ENCODE measurements at places on chromosomes 3 and 15.
A peak's percentile ranks its signal among the peaks of the same experiment; 100 is the strongest.

DNA sequence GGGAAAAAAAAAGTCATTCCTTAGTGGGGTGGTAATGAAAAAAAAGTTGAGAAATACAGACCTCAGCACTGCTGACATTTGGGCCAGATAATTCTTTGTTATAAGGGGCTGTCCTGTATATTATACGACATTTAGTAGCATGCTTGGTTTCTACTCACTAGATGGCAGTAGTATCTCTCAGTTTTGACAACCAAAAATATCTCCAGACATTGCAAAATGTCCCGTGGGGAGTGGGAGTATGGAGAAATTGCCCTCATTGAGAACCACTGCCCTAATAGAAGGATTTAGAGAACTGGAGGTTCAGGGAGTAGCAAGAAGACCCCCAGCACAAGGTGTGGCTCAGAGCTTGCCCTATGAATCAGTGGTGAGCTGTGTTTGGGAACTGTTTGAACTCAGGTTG, 28.6 kb upstream of the TEX264 start:
- H3K4me1 ChIP-seq: no peaks in the 10 kb centered on the region
- no peak overlapping the region for H3K4me3 ChIP-seq
- DNase-seq: no peak
- H3K27me3 ChIP-seq: no peaks in the 10 kb centered on the region

- H3K4me1 ChIP-seq: peaks cover 12% of the 10 kb centered on the region
- peak; percentile 38 for DNase-seq
- H3K4me3 ChIP-seq: peak overlapping the region; percentile 2
- H3K27ac ChIP-seq: no peak overlapping the region
- no peaks in the 10 kb centered on the region for H3K27me3 ChIP-seq
Observed at GRCh38 chr3:119891944-119892721, 110.2 kb downstream of the NR1I2 start.

DNA sequence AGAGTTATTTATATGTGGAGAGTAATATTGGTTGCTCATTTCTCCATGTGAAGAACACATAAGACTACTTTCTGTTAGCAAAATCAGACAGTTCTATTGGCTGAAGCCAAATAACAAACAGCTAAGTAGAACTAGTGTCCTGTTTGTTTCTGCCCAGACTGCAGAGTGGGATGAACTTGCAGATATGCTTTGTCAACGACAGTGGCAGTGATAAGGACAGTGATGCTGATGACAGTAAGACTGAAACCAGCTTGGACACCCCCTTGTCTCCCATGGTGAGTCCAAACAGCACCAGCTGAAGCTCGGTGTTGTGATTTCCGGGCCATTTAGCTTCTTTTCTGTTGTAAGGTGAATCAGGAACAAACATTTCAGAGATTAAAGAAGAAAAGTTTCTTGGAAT, 102.6 kb upstream of the IL12A start:
- H3K4me1 ChIP-seq: peaks cover 42% of the 10 kb centered on the region
- no peak for DNase-seq
- no peak overlapping the region for H3K4me3 ChIP-seq
- peaks cover 16% of the 10 kb centered on the region for H3K36me3 ChIP-seq

DNA sequence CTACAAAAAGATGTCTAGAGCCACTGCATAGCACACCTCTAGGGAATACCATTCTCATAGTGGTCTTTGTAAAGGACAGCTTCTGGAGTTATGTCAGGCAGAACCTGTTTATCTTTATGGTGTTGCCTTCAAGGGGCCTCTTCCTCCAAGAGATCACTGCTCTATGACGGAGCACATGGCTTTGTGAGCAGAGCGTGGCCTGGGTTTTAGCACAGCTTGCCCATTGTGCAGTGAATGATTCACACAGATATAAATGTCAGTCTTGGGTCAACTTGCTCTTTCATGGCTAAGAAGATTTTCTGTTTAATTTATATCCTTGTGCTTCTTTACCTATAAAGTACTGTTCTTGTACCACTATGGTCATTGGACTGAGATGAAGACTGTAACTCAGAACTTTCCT, 41.5 kb upstream of the RBMS3 start:
- H3K36me3 ChIP-seq: no peaks in the 10 kb centered on the region
- peaks cover 22% of the 10 kb centered on the region for H3K4me1 ChIP-seq
- DNase-seq: no peak

GRCh38 chr3:5006755-5007202, 27.5 kb downstream of the BHLHE40 start:
- H3K4me1 ChIP-seq: no peaks in the 10 kb centered on the region
- H3K36me3 ChIP-seq: no peaks in the 10 kb centered on the region
- H3K27me3 ChIP-seq: no peaks in the 10 kb centered on the region
- DNase-seq: no peak
- no peak overlapping the region for H3K27ac ChIP-seq

- H3K4me1 ChIP-seq: peaks cover 16% of the 10 kb centered on the region
- no peak for DNase-seq
- H3K27ac ChIP-seq: no peak overlapping the region
- H3K36me3 ChIP-seq: no peaks in the 10 kb centered on the region
- H3K27me3 ChIP-seq: peaks cover 29% of the 10 kb centered on the region
Observed at GRCh38 chr3:12442654-12443501, 41.4 kb upstream of the TSEN2 start.

GRCh38 chr3:162130582-162130981, 634.0 kb downstream of the OTOL1 start:
- no peaks in the 10 kb centered on the region for H3K4me1 ChIP-seq
- no peak overlapping the region for H3K4me3 ChIP-seq
- H3K36me3 ChIP-seq: no peaks in the 10 kb centered on the region
- no peak for DNase-seq
- no peaks in the 10 kb centered on the region for H3K27me3 ChIP-seq

- no peaks in the 10 kb centered on the region for H3K36me3 ChIP-seq
- no peak overlapping the region for H3K27ac ChIP-seq
- no peak overlapping the region for H3K4me3 ChIP-seq
- H3K27me3 ChIP-seq: peaks cover 27% of the 10 kb centered on the region
Observed at GRCh38 chr3:72938471-72939265, 50.8 kb downstream of the GXYLT2 start.

- no peaks in the 10 kb centered on the region for H3K27me3 ChIP-seq
- H3K27ac ChIP-seq: no peak overlapping the region
- H3K4me1 ChIP-seq: peaks cover 10% of the 10 kb centered on the region
- no peak overlapping the region for H3K4me3 ChIP-seq
- H3K36me3 ChIP-seq: no peaks in the 10 kb centered on the region
Observed at GRCh38 chr3:175573226-175573625, 714.1 kb downstream of the NAALADL2 start.

GRCh38 chr3:14283092-14283812, 104.6 kb downstream of the LSM3 start:
- H3K36me3 ChIP-seq: no peaks in the 10 kb centered on the region
- peaks cover 15% of the 10 kb centered on the region for H3K4me1 ChIP-seq
- H3K27ac ChIP-seq: no peak overlapping the region
- DNase-seq: no peak
- H3K27me3 ChIP-seq: no peaks in the 10 kb centered on the region

GRCh38 chr3:140706360-140706759, 28.5 kb downstream of the TRIM42 start:
- H3K27me3 ChIP-seq: peaks cover 2% of the 10 kb centered on the region
- H3K27ac ChIP-seq: no peak overlapping the region
- no peak overlapping the region for H3K4me3 ChIP-seq

DNA sequence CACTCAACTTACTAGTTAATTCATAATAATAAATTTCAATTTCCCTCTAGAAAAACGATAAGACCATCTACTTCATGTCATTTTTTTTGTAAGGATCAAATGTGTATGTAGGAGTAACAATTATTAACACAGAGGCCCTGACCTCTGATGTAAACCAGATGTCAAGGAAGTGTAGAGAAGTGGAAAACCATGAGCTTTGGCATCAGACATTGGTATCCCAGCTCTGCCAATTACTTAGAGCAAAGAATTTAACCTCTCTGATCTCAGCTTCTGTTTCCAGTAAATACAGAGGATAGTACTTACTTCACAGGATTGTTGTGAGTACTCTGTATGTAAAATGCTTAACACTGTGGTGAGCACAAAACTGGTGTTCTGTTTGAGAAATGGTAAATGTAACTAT, 17.5 kb downstream of the AQR start:
- H3K36me3 ChIP-seq: peaks cover 22% of the 10 kb centered on the region
- no peak for DNase-seq
- no peak overlapping the region for H3K27ac ChIP-seq
- H3K4me3 ChIP-seq: no peak overlapping the region
- no peaks in the 10 kb centered on the region for H3K4me1 ChIP-seq
- H3K27me3 ChIP-seq: no peaks in the 10 kb centered on the region

- H3K36me3 ChIP-seq: no peaks in the 10 kb centered on the region
- no peak for DNase-seq
Observed at GRCh38 chr3:65901226-65901625, 137.5 kb downstream of the MAGI1 start.

- H3K4me3 ChIP-seq: peak overlapping the region; percentile 11
- H3K27me3 ChIP-seq: no peaks in the 10 kb centered on the region
- H3K36me3 ChIP-seq: peaks cover 23% of the 10 kb centered on the region
- DNase-seq: no peak
- peaks cover 46% of the 10 kb centered on the region for H3K4me1 ChIP-seq
Observed at GRCh38 chr3:111993038-111993437, 5.7 kb upstream of the TAGLN3 start.

GRCh38 chr15:40976819-40977218, 23.5 kb downstream of the CHAC1 start:
- no peaks in the 10 kb centered on the region for H3K27me3 ChIP-seq
- H3K36me3 ChIP-seq: no peaks in the 10 kb centered on the region
- no peak overlapping the region for H3K4me3 ChIP-seq
- DNase-seq: no peak

DNA sequence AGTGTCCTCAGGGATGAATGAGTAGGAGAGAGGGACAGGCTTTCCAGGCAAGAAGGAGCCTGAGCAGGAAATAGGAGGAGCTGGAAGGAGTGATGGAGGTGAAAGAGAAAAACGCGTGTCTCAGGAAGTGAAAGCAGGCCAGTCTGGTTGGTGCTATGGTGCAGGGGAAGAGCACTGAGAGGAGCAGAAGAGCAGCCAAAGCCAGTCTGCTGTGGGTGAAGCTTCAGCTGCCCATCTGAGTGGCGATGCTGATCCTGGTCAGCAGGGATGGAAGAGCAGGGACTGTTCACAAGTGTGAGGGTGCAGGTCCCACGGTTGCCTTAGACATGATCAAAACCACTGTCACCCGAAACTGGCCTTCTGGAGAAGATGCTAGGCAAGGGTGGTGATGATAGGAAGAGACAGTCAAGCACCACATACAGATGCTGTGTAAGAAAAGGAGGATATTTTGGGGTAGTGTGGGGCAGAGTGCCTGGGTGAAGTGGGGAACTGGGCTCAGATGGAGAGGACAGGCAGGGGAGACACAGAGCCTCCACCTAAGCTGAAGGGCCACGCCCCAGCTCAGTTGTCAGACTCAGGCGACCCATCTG, 5.5 kb upstream of the KY start:
- peaks cover 30% of the 10 kb centered on the region for H3K27me3 ChIP-seq
- H3K4me1 ChIP-seq: peaks cover 3% of the 10 kb centered on the region
- DNase-seq: no peak

GRCh38 chr15:34691034-34691433, 63.8 kb downstream of the GJD2 start:
- DNase-seq: no peak
- H3K36me3 ChIP-seq: no peaks in the 10 kb centered on the region
- H3K4me3 ChIP-seq: no peak overlapping the region
- peaks cover 21% of the 10 kb centered on the region for H3K27me3 ChIP-seq
- H3K4me1 ChIP-seq: no peaks in the 10 kb centered on the region

GRCh38 chr15:99452728-99453636, 112.8 kb upstream of the MEF2A start:
- peaks cover 4% of the 10 kb centered on the region for H3K4me1 ChIP-seq
- no peaks in the 10 kb centered on the region for H3K36me3 ChIP-seq
- H3K27me3 ChIP-seq: no peaks in the 10 kb centered on the region
- no peak overlapping the region for H3K4me3 ChIP-seq
- peak overlapping the region; percentile 75 for H3K27ac ChIP-seq
- no peak for DNase-seq

GRCh38 chr15:58201516-58201915, 63.3 kb downstream of the AQP9 start:
- H3K27me3 ChIP-seq: no peaks in the 10 kb centered on the region
- no peak for DNase-seq
- no peaks in the 10 kb centered on the region for H3K4me1 ChIP-seq
- H3K4me3 ChIP-seq: no peak overlapping the region
- H3K36me3 ChIP-seq: no peaks in the 10 kb centered on the region

DNA sequence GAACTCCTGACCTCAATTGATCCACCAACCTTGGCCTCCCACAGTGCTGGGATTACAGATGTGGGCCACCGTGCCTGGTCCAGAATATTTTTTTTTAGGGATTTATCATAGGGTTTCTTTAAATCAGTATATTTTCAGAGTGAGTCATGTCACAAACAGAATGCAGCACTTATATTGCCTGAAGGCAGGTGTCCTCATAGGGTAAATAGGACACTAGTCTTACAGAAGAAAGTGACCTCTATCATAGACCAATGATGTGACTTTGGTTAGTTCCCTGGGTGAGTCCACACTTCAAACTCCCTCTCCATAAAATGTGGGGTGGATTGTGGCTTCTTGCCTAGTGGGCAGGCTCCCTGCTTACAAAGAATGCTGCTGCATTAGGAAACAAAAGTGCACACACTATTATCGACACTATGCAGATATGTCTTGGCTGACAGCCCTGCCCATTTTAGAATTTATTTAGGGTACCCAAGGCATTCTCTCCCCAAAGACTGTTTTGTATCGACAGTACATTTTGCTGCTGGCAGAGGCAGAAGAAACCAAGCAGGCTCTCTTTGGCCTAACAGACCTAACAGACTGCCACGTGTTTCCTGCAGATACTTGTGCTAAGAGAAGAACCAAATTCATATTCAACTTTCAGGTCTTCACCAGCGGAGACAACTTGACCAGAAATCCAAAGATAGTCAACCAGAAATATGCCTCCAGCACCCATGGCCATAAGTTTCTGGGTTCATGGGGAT, 125.0 kb downstream of the MOBP start:
- no peak for DNase-seq
- H3K36me3 ChIP-seq: no peaks in the 10 kb centered on the region
- peaks cover 29% of the 10 kb centered on the region for H3K4me1 ChIP-seq

GRCh38 chr15:68447209-68447608, 15.2 kb upstream of the ITGA11 start:
- DNase-seq: no peak
- H3K4me3 ChIP-seq: no peak overlapping the region
- H3K27me3 ChIP-seq: peaks cover 4% of the 10 kb centered on the region
- no peaks in the 10 kb centered on the region for H3K36me3 ChIP-seq
- peaks cover 4% of the 10 kb centered on the region for H3K4me1 ChIP-seq

GRCh38 chr15:70234256-70234905, 136.7 kb upstream of the TLE3 start:
- peaks cover 13% of the 10 kb centered on the region for H3K4me1 ChIP-seq
- no peak overlapping the region for H3K27ac ChIP-seq
- peaks cover 12% of the 10 kb centered on the region for H3K36me3 ChIP-seq
- H3K27me3 ChIP-seq: no peaks in the 10 kb centered on the region
- no peak overlapping the region for H3K4me3 ChIP-seq
